ENCODE measurements at places on chromosomes 3 and 15.

DNA sequence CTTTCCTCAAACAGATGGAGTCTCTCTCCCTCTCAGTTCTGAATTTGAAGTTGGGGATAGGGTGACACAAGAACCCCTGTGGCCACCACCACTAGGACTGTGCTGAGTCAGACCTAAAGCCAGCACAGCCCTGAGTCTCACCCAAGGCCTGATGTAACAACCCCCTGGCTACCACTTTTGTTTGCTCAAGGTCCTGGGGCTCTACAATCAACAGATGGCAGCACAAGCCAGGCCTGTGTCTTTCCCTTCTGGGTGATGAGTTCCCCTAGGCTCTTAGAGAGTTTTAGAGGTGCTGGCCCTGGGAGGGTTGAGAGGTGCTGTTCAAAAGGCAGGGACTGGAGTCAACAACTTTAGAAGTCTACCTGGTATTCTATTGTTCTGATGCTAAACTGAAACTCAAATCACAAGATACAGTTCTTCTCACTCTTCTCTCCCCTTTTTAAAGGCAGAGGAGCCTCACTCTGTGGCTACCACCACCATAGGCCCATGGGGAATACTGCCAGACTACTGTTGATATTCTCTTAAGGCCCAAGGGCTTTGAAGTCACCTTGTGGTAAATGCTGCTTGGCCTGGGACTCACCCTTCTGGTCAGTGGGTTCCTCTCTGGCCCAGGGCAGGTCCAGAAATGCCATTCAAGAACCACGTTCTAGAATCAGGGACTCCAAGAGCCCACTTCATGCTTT, 6.5 kb downstream of the OR5K4 start:
- no peak for DNase-seq

DNA sequence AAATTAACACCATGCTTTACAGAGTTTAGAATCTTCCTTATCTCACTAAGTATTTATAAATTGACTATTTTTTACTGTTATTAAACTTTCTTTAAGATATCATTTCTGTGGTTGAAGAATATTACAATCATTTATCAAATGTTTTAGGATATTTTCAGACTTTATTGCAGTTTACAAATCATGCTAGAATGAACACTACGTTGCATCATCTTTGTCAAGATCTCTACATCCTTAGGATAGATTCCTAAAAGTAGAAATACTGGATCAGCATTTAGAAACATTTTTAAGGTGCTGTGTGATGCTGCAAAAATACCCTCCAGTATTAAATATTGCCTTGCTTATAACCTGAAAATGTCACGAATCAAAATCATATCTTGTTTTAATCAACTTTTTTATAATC, 2.5 kb upstream of the PLD1 start:
- no peak for DNase-seq

DNA sequence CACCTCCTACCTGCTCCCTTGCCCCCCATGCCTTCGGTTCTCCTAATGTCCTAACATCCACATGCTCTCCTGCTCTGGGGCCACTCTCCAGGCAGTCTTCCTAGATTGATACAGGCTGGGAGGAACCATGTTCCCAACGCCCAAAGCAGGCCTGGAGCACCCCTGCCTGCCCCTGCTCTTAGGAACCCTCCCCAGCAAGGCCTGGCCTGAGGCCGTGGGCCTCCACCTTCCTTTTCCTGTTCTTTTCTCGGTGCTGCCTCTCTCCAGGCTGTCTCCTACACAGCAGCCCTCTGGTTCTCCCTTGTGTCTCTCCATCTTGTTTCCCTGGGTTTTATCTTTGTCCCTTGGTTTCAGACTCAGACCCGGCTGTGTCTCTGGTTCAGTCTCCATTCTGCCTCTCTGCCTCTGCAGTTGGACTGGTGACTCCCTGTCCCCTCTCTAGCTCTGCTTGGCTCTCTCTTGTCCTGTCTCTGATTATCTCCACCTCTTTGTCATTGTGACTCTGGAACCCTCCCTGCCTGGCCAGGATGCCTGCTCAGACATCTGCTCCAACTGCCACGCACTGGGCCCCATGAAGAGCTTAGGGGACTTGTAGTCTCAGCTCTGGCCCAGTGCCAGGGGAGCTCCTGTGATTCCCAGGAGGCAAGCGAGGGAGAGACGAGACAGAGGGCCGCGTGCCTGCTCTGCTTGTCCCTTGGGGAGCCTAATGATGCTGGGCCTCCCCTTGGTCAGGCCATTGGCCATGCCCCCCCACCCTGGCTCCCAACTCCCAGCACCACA, 26.0 kb upstream of the RPL29 start:
- DNase-seq = peak; percentile 99

DNA sequence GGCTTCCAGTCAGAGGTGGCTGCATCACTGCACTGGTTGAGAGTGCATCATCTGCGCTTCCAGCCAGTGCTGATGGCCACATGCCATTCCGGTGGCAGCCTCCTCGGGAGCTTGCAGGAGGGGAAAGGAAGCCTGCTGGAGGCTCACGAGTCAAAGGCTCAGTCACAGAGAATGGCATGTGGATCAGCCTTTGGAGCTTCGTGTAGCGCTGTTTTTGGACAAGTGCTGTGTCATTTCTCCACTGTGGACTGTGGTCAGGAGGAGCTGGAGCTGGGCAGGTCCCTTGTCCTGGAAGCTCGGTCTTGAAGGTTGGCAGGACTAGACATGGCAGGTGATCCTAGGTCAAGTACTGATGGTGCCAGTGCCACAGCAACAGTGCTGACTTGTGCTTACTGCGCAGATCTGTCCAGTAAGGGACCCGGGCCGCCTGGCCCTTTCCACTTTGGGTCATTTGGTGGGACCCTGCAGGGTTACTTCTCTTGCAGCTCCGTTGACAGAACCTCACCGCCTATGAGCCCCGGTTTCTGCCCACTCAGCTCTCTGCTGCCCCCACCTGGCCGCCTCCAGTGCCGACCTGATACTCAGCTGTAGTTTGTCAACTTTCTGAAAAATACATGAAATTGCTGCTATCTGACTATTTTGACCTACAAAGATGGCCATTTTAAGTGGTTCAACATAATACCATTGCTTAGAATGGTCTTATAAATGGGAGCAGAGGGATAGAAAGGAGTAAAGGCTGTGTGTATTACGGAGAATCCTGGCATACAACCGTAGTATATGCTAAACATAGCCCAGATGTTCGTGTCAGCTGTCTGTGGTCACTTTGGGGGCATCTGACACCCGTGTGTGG, 27.6 kb upstream of the TRPM1 start:
- DNase-seq = peak; percentile 74

DNA sequence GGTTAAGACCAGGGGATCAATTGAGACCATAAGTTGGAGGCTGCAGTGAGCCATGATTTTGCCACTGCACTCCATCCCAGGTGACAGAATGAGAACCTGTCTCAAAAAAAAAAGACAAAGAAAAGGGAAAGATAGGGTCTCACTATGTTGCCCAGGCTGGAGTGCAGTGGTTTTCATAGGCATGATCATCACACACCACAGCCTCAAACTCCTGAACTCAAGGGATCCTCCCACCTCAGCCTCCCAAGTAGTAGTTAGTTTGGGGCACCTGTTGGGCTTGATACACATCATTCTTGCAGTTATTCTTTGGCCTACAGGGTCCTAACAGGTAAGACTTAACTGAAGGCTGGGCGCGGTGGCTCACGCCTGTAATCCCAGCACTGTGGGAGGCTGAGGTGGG, 42.1 kb downstream of the UBXN7 start:
- no peak for DNase-seq

DNA sequence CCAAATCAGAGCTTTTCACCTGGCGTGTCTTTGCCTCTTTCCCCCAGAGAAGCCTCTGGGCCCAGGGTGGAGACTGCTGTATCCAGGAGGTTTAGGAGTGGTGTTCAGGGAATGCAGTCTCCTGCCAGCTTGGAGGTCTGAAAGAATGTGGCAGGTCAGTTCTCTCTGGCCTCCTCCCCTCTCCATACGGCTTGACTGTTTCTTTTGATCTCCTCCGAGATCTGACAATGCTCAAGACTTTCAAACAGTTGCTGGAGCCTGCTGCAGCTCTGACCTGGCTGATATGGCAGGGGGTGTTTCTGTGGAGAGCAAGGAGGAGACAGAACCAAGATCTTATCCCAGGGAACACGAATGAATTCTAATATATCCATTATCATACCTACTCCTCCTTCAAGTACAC, 24.7 kb upstream of the TM4SF4 start:
- no peak for DNase-seq

Measured in NCI-H82 (cell line).